Activated T-cell treated with anti-CD3 and anti-CD28 coated beads, Interleukin-2, amount 50 U/mL, for 72 hours (primary cell): ENCODE measurements at places on chromosomes 2 and 18. TPM values are rescaled to one million over a fixed set of nuclear protein-coding genes. Genes with fewer than 3 reads are reported as not detected.

- H3K36me3 ChIP-seq: no peaks in the 10 kb centered on the region
- no peaks in the 10 kb centered on the region for H3K4me1 ChIP-seq
- H3K4me3 ChIP-seq: no peak overlapping the region
- H3K27me3 ChIP-seq: peaks cover 9% of the 10 kb centered on the region
- no peak for DNase-seq
- H3K27ac ChIP-seq: no peak overlapping the region
Observed at GRCh38 chr2:104752504-104752903, 101.4 kb upstream of the POU3F3 start.

DNA sequence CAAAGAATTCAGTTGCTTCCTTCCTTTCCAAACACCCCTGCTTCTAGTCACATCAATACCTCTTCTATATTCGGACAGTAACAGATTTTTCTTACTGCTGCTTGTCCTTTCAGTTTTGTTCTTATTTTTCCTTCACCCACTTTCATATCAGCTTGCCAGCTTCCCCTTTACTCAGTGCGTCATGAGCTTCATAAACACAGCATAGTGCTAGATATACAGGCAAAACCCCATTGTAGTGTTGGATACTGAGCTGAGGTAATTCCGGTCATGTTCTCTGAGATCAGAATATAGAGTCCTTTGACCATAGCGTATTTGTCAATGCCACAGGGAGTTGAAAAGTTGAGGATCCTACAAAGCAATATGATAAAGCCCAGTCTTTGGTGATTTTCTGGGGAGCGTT is 2.4 kb downstream of the FARP2 start:
- H3K27me3 ChIP-seq: no peaks in the 10 kb centered on the region
- H3K27ac ChIP-seq: peak overlapping the region; percentile 16
- peaks cover 36% of the 10 kb centered on the region for H3K4me1 ChIP-seq
- DNase-seq: no peak
- H3K36me3 ChIP-seq: no peaks in the 10 kb centered on the region

- H3K27me3 ChIP-seq: no peaks in the 10 kb centered on the region
- H3K4me1 ChIP-seq: no peaks in the 10 kb centered on the region
- no peaks in the 10 kb centered on the region for H3K36me3 ChIP-seq
- no peak overlapping the region for H3K27ac ChIP-seq
- no peak overlapping the region for H3K4me3 ChIP-seq
Observed at GRCh38 chr2:192729369-192729768, 534.6 kb upstream of the TMEFF2 start.

GRCh38 chr18:2920546-2921343 is 73.9 kb downstream of the EMILIN2 start:
- no peaks in the 10 kb centered on the region for H3K27me3 ChIP-seq
- peaks cover 15% of the 10 kb centered on the region for H3K4me1 ChIP-seq
- DNase-seq: no peak
- no peak overlapping the region for H3K4me3 ChIP-seq

DNA sequence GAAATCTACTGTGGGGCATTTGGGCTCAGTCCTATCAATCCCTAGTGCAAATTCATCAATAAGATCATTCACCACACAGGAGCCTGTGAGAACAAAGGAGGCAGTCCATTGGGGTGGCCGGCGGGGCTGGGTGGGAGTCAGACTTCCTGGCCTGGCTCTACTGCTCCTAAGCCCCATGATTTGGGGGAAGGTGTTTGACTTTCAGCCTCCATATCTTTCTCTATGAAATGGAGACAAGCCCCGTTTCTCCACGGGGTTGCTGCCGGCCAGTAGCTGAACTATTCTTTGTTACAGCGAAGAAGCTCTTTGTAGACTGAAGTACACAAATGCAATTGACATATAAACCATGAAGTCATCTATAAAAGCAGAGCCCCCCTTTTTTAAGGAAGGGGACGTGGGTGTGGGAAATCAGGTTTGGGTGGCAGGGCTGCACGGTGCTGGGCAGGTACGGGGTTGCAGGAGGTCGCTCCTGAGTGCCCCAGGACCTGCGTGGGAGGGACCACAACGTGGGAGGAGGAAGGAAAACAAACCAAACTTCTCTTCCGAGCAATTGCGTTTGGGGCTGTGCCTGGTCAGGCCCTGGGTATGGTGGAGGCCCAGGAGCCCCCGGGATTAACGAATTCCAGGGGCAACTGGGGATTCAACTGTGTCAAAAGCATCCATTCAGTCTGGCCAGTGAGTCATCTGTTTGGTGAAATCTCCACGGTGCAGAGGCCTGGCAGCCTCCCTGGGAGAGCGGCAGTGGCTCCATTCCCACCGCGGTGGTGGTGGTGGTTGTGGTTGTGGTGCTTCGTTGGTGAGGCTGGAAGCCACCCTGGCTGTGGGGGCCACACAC is 18.2 kb downstream of the FBLN7 start:
- H3K36me3 ChIP-seq: no peaks in the 10 kb centered on the region
- peaks cover 53% of the 10 kb centered on the region for H3K4me1 ChIP-seq
- peak; percentile 70 for DNase-seq
- H3K27ac ChIP-seq: peak overlapping the region; percentile 77

DNA sequence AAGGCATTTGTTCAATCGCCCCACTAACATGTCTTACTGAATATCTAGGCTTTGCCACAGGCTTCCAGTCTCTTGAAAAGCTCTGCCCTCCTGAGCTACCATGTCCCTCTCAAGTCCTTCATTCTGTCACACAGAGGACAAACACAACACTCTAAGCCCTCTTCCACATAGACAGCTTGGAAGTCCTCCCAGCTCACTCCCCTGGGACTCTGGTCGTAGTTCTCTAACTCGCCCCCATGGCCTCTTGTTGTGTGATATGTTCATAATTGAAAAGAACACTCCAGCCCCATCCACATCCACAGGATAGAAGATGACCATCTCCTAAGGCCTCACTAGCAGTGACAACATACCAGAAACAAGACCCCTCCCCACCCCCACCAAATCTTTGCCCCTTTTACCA is 37.9 kb downstream of the BUB1 start:
- H3K27ac ChIP-seq: no peak overlapping the region
- no peak overlapping the region for H3K4me3 ChIP-seq
- peaks cover 36% of the 10 kb centered on the region for H3K36me3 ChIP-seq
- DNase-seq: no peak
- no peaks in the 10 kb centered on the region for H3K4me1 ChIP-seq
- H3K27me3 ChIP-seq: no peaks in the 10 kb centered on the region

GRCh38 chr2:224832207-224832606 is 116.0 kb upstream of the CCDC195 start:
- H3K36me3 ChIP-seq: peaks cover 21% of the 10 kb centered on the region
- H3K27ac ChIP-seq: peak overlapping the region; percentile 2
- H3K4me3 ChIP-seq: no peak overlapping the region
- H3K27me3 ChIP-seq: no peaks in the 10 kb centered on the region

GRCh38 chr2:30149976-30150375 is 3.2 kb downstream of the YPEL5 start:
- peak overlapping the region; percentile 44 for H3K27ac ChIP-seq
- H3K27me3 ChIP-seq: no peaks in the 10 kb centered on the region
- H3K36me3 ChIP-seq: peaks cover 10% of the 10 kb centered on the region
- DNase-seq: no peak
- peak overlapping the region; percentile 37 for H3K4me3 ChIP-seq
- peaks cover 66% of the 10 kb centered on the region for H3K4me1 ChIP-seq

DNA sequence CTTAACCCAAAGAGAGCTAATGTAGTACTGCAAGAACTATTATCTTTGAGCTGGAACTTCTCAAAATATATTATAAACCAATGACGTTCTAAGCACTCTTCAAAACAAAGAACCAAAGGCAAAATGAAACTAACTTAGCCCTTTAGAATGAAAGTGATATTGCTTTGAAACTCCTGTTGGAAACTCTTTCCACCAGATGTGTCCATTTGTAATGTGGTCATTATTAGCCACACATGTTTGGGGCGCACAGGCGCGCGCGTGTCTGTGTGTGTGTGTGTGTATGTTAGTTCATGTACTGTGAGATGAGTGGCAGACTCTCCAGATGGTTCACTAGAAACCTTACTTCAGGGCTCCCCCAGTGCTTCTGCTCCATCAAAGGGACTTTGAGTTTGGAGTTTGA is 323.4 kb downstream of the BCL11A start:
- no peaks in the 10 kb centered on the region for H3K27me3 ChIP-seq
- no peak overlapping the region for H3K4me3 ChIP-seq
- peaks cover 2% of the 10 kb centered on the region for H3K36me3 ChIP-seq
- no peak for DNase-seq
- H3K27ac ChIP-seq: no peak overlapping the region

DNA sequence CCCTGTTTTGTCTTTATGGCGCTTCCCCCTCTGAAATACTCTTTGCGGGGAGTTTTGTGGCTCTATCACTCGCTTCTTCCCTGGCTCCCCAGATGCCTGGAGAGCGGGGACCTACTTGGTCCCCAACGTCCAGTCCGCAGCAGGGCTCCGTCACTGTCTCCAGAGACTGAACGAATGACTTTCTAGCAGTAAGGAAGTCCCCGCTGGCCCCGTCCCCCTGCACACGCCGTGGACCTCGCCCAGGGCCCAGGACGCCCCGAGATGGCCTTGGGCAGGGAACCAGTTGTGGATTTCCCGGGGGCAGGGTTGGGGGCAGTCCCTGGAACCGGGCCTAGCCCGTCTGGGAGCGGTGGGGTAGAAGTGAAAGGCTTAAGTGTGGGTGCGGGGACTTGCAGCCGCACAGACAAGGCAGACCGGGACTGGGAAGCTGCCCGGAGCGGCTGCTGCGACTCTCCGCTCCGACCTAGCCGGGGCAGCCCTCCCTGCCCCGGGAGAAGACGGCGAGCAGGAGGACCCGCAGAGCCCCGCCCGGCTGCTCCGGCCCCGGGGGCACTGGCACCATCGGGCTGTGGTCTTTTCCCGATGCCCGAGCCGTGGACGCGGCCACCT is 821 bp upstream of the EPHA4 start:
- peak; percentile 31 for DNase-seq
- peaks cover 72% of the 10 kb centered on the region for H3K27me3 ChIP-seq
- H3K36me3 ChIP-seq: peaks cover 5% of the 10 kb centered on the region
- H3K4me3 ChIP-seq: peak overlapping the region; percentile 75
- H3K27ac ChIP-seq: no peak overlapping the region
- peaks cover 25% of the 10 kb centered on the region for H3K4me1 ChIP-seq

GRCh38 chr2:148627224-148627623 is 17.3 kb upstream of the EPC2 start:
- DNase-seq: no peak
- H3K27me3 ChIP-seq: no peaks in the 10 kb centered on the region
- H3K27ac ChIP-seq: no peak overlapping the region
- H3K36me3 ChIP-seq: no peaks in the 10 kb centered on the region
- no peak overlapping the region for H3K4me3 ChIP-seq
- H3K4me1 ChIP-seq: no peaks in the 10 kb centered on the region

DNA sequence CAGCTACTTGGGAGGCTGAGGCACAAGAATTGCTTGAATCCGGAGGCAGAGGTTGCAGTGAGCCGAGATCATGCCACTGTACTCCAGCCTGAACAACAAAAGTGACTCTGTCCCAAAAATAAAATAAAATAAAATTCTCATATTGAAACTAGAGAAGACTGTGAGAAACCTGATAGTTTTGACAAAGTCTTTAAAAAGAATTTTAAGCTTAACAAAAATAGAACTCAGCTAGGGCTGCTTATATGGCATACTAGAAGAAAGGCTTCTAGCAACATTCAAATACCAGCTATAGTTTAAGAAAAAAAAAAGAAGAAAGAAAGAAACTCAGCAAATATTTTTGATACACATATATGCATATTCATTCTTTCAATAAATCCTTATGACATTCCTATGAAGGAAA is 13.6 kb downstream of the HADHA start:
- peaks cover 4% of the 10 kb centered on the region for H3K4me1 ChIP-seq
- no peak overlapping the region for H3K4me3 ChIP-seq
- no peak overlapping the region for H3K27ac ChIP-seq
- no peak for DNase-seq
- H3K27me3 ChIP-seq: no peaks in the 10 kb centered on the region

- H3K27me3 ChIP-seq: no peaks in the 10 kb centered on the region
- H3K4me3 ChIP-seq: no peak overlapping the region
- DNase-seq: no peak
- no peak overlapping the region for H3K27ac ChIP-seq
- peaks cover 10% of the 10 kb centered on the region for H3K4me1 ChIP-seq
- no peaks in the 10 kb centered on the region for H3K36me3 ChIP-seq
Observed at GRCh38 chr2:238499731-238500580, 73.2 kb downstream of the ASB1 start.

GRCh38 chr2:105748566-105748965 is 3.9 kb downstream of the NCK2 start:
- H3K4me1 ChIP-seq: peaks cover 78% of the 10 kb centered on the region
- peak overlapping the region; percentile 96 for H3K4me3 ChIP-seq
- peaks cover 48% of the 10 kb centered on the region for H3K36me3 ChIP-seq
- no peak for DNase-seq
- H3K27me3 ChIP-seq: no peaks in the 10 kb centered on the region

GRCh38 chr2:240530181-240530580 is 27.6 kb downstream of the ANKMY1 start:
- no peaks in the 10 kb centered on the region for H3K27me3 ChIP-seq
- no peak overlapping the region for H3K27ac ChIP-seq
- no peak for DNase-seq
- H3K4me3 ChIP-seq: no peak overlapping the region
- H3K4me1 ChIP-seq: no peaks in the 10 kb centered on the region

- no peak overlapping the region for H3K27ac ChIP-seq
- H3K4me3 ChIP-seq: no peak overlapping the region
- H3K27me3 ChIP-seq: no peaks in the 10 kb centered on the region
- H3K4me1 ChIP-seq: no peaks in the 10 kb centered on the region
Observed at GRCh38 chr18:56799756-56800155, 148.6 kb downstream of the WDR7 start.

DNA sequence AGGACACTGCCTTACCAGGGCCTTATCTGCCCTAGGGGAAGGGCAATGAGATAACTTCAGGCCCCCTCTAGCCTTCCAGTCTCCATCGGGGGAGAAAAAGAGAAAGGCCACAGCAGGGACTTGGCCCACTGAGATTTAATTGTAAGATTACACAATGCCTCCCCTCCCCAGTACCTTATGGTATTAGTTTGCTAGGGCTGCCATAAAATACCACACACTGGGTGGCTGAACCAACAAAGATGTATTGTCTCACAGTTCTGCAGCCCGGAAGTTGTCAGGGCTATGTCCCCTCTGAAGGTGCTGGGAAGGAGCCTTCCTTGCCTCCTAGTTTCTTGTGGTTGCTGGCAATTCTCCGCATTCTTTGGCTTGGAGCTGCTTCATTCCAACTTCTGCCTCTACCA is 34.8 kb upstream of the SPATA3 start:
- H3K4me3 ChIP-seq: no peak overlapping the region
- peaks cover 52% of the 10 kb centered on the region for H3K4me1 ChIP-seq
- peaks cover 69% of the 10 kb centered on the region for H3K27me3 ChIP-seq
- no peak for DNase-seq

The ARHGAP28 gene
- total RNA-seq: not detected

The PSTPIP2 gene
- total RNA-seq: 30.1 TPM

The GCG gene
- not detected for total RNA-seq

The RAB6C gene
- not detected for total RNA-seq

The G6PC2 gene
- total RNA-seq: not detected

The ANKRD44 gene
- 141 TPM for total RNA-seq

The ZNF519 gene
- total RNA-seq: 24.9 TPM

The COL6A3 gene
- total RNA-seq: 17.3 TPM
